Renal pelvis (tissue), 12 donors: ENCODE measurements at places on chromosomes 5 and 9.

DNA sequence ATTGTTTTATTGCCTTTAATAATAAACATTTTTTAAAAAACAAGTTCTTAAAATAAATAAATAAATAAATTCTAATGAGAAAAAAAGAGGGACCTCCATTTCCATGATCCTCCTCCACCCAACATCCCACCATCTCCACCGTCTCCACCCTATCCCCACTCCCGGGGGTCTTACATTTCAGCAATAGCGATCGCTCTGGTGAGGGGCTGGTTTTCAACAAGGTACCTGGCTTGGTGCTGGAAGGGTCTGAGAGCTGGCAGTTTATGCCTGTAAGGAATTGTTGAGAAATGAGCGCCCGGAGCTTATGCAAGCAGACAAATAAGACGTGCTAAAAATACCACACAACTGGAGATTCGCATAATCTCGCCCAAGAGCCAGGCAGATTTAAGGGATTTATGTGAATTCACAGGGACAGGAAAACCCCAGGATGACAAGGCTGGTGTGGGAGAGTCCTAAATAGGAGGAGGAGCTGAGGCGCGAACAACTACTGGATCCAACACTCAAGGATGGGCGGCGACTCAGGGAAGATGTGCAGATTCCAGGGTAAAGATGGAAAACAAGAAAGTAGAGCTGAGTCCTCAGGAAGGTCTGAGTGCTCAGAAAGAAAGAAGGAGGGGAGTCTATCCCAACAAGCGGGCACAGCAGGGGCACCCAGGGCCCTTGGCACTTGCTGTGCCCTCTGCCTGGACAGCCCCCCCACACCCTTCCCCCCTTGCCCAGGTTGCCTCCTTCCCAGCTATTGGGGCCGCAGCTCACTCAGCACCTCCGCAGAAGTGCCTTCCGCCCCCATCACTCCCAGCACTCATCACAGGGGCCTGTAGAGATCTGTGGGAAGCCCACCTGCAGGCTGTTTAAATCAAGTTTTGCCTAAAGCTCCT, 27.0 kb downstream of the TRIM14 start:
- DNase-seq, result no peak

GRCh38 chr5:173243831-173244305, 8.9 kb upstream of the NKX2-5 start:
- no peak for DNase-seq

DNA sequence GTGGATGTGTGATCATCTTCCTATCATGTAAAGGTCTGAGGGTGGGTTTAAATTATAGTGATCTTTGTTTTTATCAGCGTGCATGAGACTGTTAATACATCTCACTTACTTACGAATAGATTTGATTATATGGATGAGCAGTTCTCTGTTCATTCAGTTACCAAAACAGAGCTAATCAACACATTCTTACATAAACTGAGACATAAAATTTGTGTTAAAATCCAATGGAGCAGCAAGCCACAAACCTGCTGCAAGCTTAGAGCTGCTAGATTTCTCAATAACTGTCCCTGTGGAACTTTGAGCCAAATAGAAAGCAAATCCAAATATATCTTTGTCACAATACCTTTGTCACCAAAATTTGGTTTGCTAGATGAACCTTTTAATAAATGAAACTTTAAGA, 50.1 kb downstream of the NUDT12 start:
- no peak for DNase-seq

- no peak for DNase-seq
These were observed 5.3 kb downstream of the PRDM6 start for GRCh38 chr5:123094237-123094918.

GRCh38 chr9:133735931-133736330, 2.2 kb downstream of the SARDH start:
- DNase-seq, result no peak

GRCh38 chr5:56282216-56282615, 49.1 kb upstream of the ANKRD55 start:
- DNase-seq, result no peak

GRCh38 chr5:83192947-83193346, 115.6 kb downstream of the XRCC4 start:
- DNase-seq, result no peak
